ENCODE measurements at places on chromosomes 5 and 9. TPM values are rescaled to one million over a fixed set of nuclear protein-coding genes. Genes with fewer than 3 reads are reported as not detected.

PCDHB5 gene
- 3.8 TPM for polyA plus RNA-seq

DNA sequence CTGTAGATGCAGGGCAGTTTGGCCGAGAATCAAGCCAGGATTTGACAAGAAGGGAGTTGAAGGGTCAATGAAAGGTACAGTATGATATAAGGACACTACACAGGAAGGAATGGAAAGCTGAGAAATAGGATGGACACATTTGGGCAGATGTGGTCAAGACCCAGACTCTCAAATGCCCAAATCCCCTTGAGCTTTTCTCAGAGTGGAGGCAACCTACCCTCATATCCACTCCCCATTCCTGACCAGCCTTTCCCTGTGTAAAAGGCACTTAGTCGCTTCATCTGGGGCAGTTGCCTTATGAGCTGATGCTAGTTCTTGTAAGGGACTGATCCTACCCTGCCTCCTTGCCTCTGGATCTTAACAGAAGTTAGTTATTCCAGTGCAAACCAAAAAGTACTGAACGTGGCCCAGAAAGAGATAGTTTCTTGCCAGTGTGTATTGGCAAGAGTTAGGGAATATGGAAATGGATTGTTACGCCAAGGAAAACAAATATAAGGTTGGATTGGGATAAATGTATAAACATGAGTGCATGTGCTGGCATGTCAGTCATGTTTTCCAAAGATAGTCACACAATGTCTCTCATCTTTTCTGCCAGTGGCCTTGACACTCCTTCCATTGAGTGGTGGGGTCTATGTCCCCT, 4.1 kb upstream of the MCCC2 start:
- DNase-seq: no peak

GRCh38 chr5:66551945-66552344, 44.2 kb upstream of the MAST4 start:
- DNase-seq: no peak

DNA sequence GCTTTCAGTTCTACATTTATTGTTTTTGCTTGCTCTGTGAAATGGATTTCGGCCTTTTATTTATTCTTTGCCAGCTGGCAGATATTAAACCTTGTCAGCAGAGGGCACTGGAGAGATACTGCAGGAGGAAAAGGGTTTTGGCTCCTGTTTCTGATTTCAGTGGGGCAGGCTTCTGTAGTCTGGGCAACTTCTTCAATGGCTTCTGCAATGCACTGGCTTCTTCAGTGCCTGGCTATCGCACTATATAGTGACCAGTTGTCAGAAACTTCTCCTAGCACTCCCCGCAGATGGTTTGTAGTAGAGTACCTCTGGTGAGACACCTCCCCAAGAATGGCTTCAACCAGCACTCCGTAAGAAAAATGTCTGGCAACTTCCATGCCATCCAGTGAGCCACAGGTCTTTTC, 3.2 kb upstream of the NFX1 start:
- DNase-seq: no peak

GRCh38 chr5:13601112-13601511, 343.4 kb downstream of the DNAH5 start:
- no peak for DNase-seq

DNA sequence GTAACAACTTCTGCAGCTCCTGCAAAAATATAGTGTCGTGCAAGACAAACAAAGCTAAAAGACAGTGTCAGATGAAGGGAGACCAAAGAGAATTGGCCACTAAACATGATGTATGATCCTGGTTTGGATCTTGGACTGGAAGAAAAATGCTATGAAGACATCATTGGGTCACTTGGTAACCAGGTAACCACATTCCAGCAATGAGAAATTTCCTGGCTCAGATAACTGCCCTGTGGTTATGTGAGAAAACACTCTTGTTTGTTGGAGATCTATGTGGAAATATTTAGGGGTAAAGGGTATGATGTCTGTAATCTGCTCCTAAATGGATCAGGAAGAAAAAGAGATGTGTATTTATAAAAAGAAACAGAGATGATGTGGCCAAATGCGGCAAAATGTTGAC, 45.5 kb upstream of the ANKRD33B start:
- DNase-seq: no peak

- DNase-seq: no peak
Observed at GRCh38 chr9:131676431-131676972, 63.4 kb downstream of the RAPGEF1 start.
